Colonic mucosa (tissue), 4 donors: ENCODE measurements at places on chromosomes 5 and 9.

GRCh38 chr5:177509991-177510566 lies 453 bp upstream of the DOK3 start:
- DNase-seq = no peak

GRCh38 chr9:134424818-134425217 lies 98.6 kb downstream of the RXRA start:
- DNase-seq = no peak

- DNase-seq = peak; percentile 42
Measured at GRCh38 chr9:83623679-83624076, 735 bp downstream of the IDNK start.

DNA sequence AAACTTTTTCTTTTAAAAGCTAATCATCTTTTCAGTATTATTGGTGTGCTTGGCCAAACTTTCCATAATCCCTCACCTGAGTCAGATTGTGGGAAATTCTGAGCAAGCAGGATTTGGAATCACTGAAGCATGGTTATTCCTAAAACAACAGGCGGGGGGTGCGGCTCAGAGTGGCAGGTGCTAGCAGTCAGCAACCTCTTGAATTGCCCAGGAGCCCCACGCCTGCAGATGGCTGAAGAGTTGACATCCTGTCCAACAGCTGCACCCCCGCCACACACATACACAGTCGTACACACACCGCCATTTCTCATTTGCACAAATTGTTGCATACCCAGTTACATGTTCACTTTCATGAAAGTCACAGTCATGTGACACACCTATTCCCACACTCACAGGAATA lies 96.6 kb downstream of the LHX2 start:
- no peak for DNase-seq

DNA sequence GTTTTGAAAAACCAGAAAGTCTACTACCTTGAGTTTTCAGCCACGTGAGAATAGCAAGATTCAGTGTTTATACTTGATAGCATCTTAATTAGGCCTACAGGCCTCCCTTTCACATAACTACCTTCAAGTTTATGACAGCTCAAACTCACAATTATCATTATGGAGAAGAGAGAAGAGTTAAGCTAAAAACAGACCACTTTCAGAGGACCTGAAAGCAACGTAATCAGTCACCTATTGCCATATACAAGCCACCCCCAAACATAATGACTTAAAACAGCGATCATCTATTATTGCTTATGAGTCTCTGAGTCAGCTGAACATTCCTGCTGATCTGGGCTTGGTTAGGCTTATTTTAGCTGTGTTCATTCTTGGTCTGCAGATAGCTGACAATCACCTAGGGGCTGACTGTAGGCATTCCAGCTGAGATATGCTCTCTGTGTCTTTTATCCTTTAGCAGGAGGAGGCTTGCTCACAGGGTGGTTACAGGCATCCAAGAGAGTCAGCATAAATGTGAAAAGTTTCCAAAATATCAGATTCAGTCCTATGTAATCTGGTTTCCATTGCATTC lies 130.9 kb downstream of the COX7C start:
- DNase-seq = no peak

GRCh38 chr5:33281431-33281843 lies 159.3 kb upstream of the TARS1 start:
- DNase-seq = no peak

DNA sequence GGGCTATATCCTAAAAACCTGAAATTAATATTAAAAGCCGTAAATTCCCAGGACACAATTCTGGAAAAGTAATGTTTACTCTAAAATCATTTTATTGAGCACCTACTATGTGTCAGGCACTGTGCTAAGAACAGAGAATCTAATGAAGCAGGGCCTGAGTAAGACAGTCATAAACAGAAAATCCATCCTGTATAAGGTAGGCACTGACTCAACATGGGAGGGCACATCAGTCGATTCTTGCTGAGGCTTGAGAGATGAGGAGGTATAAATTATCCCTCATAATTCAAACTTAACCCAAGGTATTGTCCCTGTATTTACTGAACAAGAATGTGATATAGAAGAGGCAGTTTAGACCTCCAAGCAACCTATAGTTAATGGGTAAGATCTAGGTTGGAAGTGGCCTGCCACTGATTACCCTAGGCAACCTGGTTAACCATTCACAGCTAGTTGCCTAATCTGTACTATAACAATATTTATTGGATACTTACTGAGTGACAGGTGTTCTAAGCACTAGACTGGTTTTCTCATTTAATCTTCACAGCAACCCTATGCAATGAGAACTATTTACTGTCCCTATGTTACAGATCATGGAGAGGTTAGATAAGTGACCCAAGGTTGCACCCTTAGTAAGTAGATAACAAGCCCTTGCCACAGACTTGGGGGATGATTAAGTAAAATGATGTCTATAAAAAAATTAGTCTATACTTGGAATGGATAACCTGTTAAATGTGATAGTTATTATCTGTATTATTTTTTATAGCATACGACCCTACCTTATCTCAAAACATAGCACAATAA lies 317.7 kb downstream of the PDE4D start:
- no peak for DNase-seq

GRCh38 chr9:76302947-76303550 lies 91.2 kb downstream of the RFK start:
- DNase-seq = no peak

GRCh38 chr5:8316608-8317280 lies 447.8 kb downstream of the MTRR start:
- DNase-seq = no peak

DNA sequence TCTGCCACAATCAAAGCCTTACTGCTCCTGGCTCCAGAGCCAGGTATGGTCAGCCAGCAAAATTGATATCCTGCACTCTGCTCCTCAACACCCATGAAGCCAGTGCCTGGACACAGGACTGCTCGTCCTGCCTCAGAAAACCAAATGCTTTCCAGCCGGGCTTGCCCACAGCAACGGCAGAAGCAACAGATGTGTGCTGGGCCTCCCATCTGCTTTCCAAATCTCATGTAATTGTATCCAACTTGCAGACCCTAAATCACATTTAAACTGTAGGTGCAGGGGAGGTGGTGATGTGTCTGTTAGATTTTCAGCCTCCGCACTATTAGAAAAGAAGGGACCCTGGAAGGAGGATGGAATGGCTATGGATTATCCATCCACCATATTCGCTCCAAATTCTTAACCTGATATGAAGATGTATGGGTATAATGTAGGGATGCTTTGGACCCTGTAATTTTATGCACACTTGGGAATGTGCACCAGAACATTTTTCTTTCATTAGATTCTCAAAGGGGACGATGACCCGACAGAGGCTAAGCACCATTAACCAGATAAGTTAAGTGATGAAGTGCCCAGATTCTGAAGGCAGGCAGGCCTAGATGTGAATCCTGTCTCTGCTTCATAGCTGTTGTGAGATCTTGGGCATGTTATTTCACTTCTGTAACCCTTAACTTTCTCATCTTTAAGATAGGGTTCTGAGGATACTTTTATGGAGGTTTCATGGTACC lies 58.2 kb downstream of the EXOSC2 start:
- no peak for DNase-seq

- no peak for DNase-seq
Measured at GRCh38 chr9:129964901-129965734, 77.9 kb downstream of the FNBP1 start.

GRCh38 chr9:105054491-105054890 lies 126.5 kb upstream of the ABCA1 start:
- DNase-seq = no peak

DNA sequence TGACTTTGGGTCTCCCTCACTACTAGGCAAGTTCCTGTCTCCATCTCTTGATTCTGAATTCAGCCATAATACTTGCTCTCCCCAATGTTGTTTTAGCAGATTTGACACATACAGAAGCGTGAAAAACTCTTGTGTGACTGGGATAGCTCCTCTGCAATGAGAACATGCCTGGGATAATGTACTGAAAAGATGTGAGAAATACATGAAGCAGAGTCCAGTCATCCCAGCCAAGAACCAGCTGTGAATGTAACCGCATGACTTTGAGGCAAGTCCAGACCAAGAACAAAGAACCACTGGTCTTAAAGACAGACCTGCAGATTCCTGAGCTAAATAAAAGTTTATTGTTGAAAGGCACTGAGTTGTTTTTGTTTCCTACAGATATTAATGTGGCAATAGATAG lies 135.0 kb downstream of the NMUR2 start:
- DNase-seq = no peak

GRCh38 chr5:40676613-40677343 lies 2.9 kb upstream of the PTGER4 start:
- peak; percentile 47 for DNase-seq

DNA sequence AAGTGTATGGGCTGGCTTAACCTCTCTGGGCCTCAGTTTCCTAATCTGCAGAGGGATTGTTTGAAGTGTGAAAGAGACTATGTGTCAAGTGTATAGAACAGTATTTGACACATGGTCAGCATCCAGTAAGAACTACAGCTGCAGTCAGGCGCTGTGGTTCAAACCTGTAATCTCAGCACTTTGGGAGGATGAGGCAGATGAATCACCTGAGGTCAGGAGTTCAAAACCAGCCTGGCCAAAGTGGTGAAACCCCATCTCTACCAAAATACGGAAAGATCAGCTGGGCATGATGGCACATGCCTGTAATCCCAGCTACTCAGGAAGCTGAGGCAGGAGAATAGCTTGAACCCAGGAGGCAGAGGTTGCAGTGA lies 31.9 kb upstream of the STING1 start:
- no peak for DNase-seq

DNA sequence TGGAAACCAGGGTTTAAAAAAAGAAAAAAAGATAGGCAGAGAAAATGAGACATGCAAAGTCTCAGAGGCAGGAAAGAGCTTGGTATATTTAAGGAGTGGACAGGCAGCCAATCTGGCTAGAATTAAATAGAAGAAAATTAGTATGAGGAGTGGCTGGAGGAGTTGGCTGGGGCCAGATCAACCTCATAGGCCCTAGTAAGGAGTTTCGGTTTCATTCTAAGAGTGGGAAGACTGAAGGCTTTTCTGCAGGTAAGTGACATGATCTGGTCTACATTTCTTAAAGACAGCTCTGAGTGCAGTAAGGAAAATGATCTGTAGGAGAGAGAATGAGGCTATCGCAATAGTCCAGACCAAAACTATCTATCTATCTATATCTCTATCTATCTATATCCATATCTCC lies 27.5 kb downstream of the ADRB2 start:
- DNase-seq = no peak

- no peak for DNase-seq
Measured at GRCh38 chr5:9621379-9621903, 8.7 kb downstream of the TAS2R1 start.

DNA sequence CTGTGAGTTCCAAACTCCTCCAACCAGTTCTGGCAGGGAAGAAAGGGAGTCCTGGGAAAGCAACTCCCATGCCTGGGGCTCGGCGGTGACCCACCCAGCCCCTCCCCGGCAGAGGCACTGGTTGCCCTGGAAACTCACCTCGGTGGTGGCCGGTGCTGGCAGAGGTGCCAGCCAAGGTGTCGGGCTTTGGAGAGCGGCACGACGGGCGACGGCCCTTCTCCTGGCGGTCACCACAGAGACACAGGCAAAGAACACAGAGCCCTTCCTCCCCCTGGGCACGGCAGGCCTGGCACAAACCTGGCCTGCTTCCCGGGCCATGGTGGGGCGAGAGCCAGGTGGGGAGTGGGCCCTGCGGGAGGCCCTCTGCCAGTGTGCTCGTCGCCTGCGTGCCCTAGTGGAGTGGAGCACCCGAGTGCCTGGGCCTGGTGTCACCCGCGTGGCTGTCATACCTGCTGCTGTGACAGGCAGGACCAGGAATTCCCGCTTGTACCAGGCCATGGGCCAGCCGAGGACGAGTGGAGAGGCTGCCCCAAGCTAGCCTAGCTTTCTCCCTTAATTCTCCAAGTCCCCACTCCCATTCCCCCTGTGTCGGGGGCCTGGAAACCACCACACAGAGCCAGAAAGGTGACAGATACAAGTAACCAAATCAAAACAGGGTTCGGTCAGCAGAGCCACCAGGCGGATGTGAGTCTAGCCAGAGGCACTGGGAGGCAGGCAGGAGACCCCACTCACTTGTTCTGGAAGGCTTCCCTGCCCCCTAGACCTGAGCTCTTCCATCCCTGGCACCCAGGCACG lies 8.2 kb upstream of the RALGDS start:
- no peak for DNase-seq

DNA sequence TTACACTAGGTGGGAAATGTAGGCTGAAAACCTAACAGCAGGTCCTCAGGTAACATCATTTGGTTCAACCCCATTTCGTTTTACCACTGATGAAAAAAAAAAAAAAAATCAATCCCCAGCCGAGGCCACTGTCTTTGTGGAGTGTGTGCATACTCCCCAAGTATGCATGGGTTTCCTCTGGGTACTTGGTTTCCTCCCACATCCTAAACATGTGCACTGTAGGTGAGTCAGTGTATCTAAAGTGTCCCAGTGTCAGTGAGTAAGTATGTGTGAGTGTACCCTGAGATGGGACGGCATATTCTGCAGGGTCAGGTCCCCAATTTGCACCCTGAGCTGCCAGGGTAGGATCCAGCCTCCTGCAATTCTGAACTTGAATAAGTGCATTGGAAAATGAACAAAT lies 966.5 kb upstream of the DMAC1 start:
- no peak for DNase-seq

GRCh38 chr5:172910828-172911627 lies 48.2 kb upstream of the RPL26L1 start:
- peak; percentile 50 for DNase-seq

- DNase-seq = no peak
Measured at GRCh38 chr5:79621056-79621455, 8.8 kb downstream of the TENT2 start.

GRCh38 chr9:19208653-19209052 lies 21.8 kb upstream of the DENND4C start:
- DNase-seq = no peak

GRCh38 chr9:2413160-2413805 lies 208.3 kb upstream of the VLDLR start:
- no peak for DNase-seq

- no peak for DNase-seq
Measured at GRCh38 chr5:28190011-28190410, 1151.6 kb upstream of the CDH9 start.

DNA sequence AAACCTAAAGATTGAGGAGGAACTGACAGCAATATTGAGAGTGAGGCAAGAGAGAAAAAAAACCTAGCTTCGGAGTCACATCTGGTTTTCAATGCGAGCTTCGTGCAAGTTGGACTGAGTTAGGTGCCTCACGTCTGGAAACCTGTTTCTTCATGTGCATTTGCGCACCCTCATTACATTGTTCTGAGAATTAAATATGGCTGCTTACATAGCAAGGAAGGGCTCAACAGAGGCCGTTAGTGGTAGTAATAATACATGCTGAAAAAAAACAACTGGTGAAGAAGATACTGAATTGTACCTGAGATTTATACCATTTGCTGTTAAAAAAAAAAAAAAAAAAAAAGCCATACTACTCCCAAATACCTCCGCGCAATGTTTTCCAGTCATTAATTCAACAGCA lies 18.6 kb downstream of the DNAJA1 start:
- no peak for DNase-seq

DNA sequence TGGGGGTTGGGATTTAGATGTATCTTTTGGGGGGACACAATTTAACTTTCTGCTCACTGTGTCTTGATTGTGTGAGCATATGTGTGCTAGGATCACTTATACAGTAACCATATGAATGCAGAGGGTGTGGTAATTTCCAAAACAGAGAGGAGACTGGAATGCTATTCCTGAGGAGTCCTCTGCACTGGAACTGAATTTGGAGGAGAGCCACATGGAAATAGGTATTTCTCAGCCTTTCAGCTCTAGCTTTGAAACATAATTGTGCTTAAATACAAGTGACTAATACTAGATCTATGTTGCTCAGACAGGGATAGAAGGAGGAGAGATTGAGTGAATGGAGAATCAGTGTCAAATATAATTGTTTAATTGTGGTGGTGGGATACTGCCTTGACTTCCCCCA lies 45.5 kb downstream of the FOCAD start:
- DNase-seq = no peak

- DNase-seq = no peak
Measured at GRCh38 chr5:112682621-112683061, 55.0 kb upstream of the APC start.
